ENCODE measurements at places on chromosomes 1 and 21.

- DNase-seq, result no peak
Observed at GRCh38 chr1:39825432-39825941, 36.8 kb upstream of the BMP8B start.

DNA sequence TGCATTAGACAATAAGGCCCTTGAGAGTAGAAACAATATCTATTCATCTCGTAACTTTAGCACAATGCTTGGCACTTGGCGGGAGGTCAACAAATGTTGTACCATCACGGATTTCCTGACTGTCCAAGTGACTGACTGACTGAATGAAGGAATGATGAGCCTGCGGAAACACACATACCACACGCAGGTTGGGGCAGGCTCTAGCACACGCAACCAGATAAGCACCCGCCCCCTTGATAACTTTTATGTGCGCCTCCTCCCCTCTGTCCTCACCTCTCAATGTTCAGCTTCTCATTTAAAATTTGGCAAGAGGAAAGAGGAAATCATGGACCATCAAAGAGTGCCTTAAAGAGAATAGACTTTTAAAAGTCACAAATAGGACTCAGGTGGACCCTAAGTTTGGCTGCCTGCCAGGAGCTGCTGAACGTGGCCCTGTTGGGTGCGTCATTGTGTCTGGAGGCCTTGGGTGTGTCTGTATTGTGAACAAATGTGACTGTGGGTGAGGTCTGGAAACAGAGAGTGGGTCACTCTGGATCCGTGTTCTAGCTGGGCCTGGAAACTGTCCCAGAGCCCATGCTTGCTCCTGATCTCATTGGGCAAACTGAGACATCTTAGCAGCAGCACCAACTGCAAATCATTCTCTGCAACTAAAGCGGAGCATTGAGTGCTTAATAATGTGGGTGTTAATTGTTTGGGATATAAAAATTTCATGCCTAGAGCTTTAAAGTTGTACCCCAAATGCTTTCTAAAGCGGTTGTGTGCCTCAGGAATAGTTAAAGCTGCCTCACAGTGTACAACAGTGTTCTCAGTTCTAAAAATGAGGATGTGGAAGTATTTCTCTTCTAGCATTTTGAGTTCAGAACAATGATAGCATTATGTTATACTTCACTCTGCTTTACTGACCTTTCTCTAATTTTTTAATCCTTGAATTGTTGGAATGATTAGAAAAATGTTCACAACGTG lies 47.6 kb upstream of the ABCG1 start:
- no peak for DNase-seq

- peak; percentile 78 for DNase-seq
Observed at GRCh38 chr1:159923203-159924024, 1.9 kb downstream of the TAGLN2 start.

DNA sequence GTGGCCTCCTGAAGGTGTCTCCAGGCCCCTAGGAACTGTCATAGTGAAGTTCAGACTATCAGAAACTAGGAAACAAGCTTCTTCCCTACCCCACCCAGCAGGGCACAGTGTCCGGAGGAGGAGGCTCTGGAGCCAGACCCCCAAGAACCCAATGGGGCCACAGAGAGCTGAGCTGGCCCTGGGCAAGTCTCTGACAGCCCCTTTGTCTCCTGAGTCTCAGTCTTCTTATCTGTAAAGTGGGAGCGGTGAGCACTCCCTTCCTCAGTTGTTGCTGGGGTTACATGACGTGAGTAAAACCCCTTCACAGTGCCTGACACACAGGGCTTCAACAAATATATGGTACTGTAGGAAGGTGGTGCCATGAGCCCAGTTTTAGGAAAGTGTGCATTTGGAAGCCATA lies 675.8 kb downstream of the MATN1 start:
- DNase-seq, result no peak

DNA sequence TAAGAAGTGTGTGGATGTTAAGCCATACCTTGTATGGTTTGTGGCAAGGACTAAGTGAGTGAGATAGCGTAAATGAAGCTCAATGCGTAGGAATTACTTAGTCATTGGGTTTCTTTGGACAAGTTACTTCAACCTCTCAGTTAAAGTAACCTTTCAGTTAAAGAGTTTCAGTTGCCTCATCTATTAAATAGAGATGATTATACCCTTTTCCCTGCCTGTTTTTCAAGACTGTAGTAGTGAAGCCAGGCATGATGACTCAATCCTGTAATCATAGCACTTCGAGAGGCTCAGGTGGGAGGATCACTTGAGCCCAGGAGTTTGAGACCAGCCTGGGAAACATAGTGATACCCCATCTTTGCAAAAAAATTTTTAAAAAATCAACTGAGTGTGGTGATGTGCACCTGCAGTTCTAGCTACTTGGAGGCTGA lies 6.3 kb downstream of the ZMPSTE24 start:
- no peak for DNase-seq

DNA sequence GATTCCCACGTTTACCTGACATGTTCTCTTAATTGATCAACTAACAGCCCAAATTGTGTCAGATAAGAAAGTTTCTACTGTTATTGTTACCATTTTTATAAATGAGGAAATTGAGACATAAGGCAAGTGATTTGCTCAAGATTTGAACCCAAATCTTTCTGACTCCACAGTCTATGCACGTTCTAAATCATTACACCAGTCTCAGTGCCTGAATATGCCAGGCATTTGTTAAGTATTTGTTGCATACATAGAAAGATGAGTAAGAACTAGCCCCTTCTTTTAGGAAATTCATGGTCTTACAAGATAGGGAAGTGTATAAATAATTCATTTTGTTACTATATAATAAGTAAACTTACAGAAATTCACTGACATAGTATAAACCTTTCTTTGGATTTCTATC lies 7.1 kb upstream of the CD101 start:
- DNase-seq, result no peak

GRCh38 chr1:170445096-170445495 lies 86.9 kb upstream of the GORAB start:
- DNase-seq, result no peak

GRCh38 chr1:84506729-84507453 lies 510 bp upstream of the GNG5 start:
- DNase-seq, result no peak

DNA sequence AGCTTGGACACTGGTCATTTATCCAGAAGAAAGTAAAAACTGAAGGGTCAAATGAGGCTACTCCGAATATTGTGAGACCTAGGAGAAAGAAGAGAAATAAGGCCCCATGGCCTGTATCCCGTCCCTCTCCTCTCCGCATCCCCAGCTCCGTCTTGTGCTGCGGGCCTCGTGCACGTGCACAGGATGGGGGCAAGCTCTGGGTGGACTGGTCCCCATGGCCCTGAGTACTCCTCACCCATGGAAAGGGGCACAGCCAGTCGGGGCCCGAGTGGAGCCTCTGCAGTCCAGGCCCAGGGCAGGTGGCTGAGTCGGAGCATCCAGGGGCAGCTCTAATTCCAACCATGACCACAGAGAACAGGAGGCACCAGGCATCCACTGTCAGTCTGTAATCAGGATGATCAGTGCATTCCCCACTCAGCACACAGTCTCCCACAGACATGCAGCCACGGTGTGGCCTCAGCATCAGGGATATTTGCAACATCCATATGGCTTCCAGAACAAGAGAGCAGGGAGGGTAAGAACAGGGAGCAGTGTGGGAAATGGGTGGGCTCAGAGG lies 12.5 kb upstream of the OLIG1 start:
- DNase-seq, result no peak

DNA sequence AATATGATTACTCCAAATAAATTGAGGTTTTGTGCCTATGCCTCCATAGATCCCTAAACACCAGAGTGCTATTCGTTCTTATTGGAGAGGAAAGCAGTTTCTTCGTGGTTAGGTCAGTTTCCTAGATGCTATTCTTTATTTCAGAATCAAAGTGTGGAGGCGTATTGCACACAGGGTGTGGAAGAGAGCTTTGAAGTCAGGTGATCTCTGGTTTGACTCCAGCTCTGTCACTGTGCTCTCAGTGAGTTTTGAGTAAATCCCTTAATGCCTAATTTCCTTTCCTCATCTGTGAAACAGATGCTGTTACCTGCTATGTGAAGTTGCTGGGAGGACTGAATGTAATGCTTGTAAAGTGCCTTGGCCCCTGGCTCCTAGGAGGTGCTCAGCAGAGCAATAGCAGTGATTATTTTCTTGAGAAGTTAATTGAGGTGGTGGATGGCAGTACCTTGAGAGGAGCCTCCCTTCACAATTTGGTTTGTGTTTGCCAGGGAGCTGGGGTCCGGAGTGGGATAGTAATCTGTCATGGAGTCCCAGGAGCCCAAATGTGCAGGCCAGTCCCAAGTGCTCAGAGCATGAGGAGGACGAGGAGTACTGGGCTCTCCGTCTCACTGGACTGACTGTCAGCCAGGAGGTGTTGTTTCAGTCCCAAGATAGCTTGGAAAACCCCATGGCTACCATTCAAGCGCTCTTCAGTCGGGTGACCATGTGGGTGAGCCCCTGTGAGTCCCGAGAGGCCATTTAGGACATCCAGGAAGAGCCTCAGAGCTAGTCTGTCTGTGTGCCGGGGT lies 14.9 kb downstream of the NTPCR start:
- DNase-seq, result no peak

- DNase-seq, result no peak
Observed at GRCh38 chr1:233010146-233010545, 59.7 kb downstream of the NTPCR start.

DNA sequence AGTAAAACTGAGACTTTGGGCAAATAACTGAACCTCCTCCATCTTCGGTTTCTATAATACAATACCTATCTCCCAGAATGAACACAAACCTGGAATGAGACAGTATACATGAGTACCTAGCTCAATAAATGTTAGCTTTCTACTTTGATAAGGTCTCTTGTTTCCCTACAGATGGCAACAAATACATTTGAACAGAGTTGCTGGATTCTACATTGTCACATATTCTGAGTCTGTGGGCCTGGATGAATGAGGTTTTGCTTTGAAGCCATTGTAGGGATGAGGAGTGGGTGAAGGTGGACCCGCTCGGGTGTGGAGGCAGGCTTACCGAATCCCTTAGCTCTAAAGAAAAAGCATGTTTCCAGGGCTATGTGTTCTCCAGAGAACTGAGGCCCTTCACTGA lies 13.9 kb upstream of the FYB2 start:
- no peak for DNase-seq

GRCh38 chr1:186605762-186606350 lies 74.4 kb downstream of the PTGS2 start:
- DNase-seq, result no peak

DNA sequence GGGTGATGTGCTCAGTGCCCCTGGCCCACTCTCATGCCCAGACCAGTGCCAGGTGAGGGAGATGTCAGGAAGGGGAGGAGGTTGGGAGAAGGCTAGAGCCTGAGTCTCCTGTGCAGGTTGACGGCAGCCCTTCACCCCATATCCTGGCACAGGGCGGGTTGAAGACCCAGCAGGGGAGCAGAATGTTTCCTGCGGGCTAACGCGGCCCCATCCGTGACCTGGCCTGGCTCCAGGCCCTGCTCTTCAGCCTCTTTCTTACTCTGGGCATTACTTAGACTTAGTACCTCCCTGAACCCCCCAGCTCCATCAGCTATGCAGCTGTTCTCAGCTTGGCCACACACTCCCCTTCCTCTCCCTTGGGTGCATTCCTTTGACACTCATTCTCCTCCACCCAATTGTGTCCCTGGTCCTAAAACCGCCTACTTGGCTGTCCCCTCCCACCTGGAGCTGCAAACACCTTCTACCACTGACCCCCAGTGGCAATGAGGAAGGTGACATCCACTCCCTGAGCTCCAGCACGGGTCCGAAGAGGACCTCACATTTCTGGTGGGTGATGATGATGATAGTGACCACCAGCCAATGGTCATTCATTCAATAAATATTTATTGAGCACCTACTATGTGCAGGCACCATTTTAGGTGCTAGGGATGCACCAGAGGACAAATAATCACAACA lies 179.0 kb downstream of the PTPRU start:
- DNase-seq, result no peak

DNA sequence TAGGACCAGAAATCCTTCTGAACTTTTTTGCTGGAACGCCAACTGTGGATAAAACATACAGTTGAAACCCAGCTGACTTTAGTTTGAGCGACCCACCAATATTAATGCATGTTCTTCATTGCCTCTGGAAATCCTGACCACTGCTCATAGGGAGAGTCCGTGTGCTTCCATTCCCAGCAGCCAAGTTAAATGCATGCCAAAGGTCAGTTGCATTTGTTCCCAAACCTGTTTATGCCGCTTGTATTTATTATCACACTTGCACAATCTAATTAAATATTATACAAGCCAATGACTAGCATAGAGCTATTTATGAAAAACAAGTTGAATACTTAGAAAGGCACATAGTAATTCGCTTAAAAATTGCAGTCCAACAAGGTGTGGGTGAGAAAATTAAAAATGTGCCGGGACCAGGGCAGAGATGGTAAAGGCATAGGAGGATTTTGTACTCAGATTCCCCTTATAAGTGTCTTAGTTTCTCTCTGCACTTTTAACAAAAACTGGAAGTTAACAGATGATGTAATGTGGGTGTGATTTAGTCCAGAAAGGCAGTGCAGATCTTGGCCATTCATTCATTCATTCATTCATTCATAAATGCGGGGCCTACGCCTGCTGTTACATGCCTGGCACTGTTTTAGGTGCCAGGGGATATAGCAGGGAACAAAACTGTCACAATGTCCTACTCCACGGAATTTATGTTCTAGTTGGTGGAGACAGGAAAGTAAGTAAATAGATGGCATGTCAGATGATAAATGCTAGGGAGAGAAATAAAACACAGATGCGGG lies 99.7 kb downstream of the PRDM2 start:
- no peak for DNase-seq

DNA sequence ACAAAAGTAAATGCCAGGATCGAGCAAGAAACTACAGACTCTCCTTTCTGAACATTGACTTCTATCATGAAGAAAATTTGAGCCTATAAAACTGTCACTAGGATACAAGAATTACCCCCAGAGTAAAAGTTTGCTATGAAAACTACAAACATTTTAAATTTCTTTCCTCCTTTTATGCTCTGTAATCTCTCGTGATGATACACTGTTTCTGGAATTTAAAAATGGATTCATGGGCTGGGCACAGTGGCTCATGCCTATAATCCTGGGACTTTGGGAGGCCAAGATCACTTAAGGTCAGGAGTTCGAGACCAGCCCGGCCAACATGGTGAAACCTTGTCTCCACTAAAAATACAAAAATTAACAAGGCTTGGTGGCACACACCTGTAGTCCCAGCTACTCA lies 181.3 kb downstream of the ZNF281 start:
- DNase-seq, result no peak

GRCh38 chr1:190129366-190129765 lies 348.3 kb downstream of the BRINP3 start:
- no peak for DNase-seq

- no peak for DNase-seq
Observed at GRCh38 chr1:59078866-59079265, 218.0 kb upstream of the FGGY start.

GRCh38 chr1:118190561-118190960 lies 5.5 kb upstream of the SPAG17 start:
- no peak for DNase-seq

Data from activated CD8-positive, alpha-beta memory T cell treated with anti-CD3 and anti-CD28 coated beads, Interleukin-2, amount 50 U/mL, for 4 hours (primary cell).